ENCODE measurements at places on chromosomes 3 and 15.

- no peak for DNase-seq
Observed at GRCh38 chr3:159232966-159233365, 431.1 kb downstream of the MFSD1 start.

GRCh38 chr3:186048119-186048518 lies 60.8 kb downstream of the ETV5 start:
- no peak for DNase-seq

GRCh38 chr3:175430983-175431773 lies 572.0 kb downstream of the NAALADL2 start:
- no peak for DNase-seq

GRCh38 chr15:64697911-64698369 lies 77.4 kb downstream of the RBPMS2 start:
- DNase-seq: no peak

- DNase-seq: no peak
Observed at GRCh38 chr3:188684276-188684675, 487.5 kb upstream of the TPRG1 start.

GRCh38 chr3:135261214-135261775 lies 466.2 kb downstream of the EPHB1 start:
- DNase-seq: no peak

All from renal cortex interstitium (tissue), 15 donors.